ENCODE measurements at places on chromosomes 3 and 15.

DNA sequence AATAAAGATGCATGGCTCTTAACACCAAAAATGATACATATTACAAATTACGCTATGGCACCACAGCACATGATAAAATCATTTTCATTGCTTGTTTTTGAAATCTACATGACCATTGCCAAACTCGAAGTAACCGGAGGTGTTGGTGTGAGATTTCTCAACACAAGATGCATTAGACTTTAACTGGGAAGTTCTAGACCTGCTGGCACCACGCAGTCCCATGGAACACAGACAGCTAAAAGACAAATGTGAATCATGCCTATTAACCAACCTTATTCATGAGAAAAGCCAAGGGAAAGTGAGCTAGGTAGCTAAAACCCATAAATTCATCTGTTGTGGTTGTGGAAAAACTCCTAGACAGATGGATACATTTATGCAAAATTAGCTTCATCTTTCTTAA lies 595.4 kb downstream of the FOXP1 start:
- DNase-seq = no peak

DNA sequence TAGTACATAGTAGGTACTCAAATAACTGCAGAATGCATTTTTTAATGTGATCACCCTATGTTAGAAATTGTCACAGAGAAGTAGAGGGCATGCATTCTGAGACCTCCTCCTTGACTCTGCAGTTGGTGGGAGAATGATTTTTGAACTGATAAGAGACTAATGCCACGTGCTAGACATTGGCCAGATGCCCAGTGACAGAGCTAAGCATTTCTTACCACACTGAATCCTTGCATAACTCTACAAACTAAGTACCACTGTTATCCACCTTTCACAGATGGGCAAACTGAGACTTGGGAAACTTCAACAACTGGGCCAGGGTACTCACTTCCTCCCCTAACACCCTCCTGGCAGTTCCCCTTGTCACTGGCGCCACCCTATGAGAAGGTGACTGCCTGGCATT lies 33.5 kb upstream of the SPATA12 start:
- no peak for DNase-seq

DNA sequence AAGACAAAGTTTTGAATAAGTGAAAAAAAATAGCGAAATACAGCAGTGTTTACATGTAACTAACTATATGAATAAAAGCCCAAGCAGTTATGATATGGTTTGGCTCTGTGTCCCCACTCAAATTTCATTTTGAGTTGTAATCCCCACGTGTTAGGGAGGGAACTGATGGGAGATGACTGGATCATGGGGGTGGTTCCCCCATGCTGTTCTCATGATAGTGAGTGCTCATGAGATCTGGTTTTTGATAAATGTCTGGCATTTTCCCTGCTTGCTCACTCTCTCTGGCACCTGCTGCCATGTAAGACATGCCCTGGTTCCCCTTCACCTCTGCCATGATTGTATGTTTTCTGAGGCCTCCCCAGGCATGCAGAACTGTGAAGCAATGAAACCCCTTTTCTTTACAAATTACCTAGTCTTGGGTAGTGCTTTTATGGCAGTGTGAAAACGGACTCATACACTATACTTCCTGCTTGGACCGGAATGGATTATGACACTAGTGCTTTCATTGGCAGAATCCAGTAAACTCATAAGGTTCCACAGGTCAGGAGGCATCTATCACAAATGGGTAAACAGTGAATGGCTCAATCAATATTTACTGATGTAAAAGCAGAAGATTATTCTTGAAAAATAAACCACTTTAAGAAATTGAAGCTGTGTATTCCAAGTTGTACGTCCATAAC lies 192.1 kb downstream of the CBLB start:
- DNase-seq = peak; percentile 43

GRCh38 chr3:4536260-4536659 lies 43.1 kb downstream of the ITPR1 start:
- DNase-seq = no peak

GRCh38 chr3:50698269-50698668 lies 23.5 kb downstream of the DOCK3 start:
- no peak for DNase-seq

DNA sequence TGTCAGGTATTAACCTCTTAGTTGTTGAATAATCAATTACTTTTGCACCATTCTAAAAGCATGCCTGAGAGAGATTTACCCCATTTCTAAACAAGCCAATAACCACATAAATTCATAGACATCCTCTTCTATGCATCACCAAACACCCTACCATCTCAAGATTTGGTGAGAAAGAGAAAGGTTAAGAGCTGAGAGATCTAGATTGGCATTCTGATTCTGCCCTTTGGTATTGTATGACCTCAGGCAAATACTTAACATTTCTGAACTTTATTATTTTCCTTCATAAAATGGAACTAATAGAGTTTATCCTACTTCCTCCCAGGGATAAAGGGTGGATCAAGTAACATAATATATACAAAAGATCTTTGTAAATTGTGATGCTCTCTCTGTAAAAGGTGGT lies 146.5 kb upstream of the MME start:
- DNase-seq = no peak

DNA sequence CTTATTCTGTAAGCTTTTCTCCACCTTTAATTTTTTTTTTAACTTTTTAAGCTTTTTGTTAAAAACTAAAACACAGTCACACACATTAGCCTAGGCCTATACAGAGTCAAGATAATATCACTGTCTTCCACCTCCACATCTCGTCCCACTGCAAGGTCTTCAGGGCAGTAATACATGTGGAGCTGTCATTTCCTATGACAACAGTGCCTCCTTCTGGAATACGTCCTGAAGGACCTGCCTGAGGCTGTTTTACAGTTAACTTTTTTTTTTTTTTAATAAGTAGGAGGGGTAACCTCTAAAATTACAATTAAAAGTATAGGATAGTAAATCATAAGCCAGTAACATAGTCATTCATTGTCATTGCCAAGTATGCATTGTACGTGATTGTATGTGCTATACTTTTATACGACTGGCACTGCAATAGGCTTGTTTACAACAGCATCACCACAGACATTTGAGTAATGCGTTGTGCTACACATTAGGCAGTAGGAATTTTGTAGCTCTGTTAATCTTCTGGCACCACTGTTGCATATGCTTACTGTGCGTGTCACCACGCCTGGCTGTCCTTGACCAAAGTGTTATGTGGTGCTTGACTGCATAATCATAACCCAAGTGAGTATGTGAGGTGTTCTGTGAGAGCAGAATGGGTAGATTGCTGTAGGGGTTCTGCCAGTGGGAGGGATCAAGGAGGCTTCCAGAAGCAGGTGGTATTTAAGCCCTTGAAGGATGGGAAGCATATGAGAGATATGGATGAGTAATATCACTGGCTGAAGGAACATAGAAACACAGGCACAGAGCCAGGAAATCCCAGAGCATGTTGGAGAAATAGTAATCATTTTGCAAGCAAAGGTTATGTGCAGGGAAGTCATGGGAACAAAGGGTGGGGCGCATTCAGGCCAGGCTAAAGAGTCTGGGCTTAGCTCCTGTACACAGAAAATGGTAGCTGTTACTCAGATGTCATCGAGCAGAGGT lies 18.3 kb downstream of the FBXO22 start:
- no peak for DNase-seq

- DNase-seq = no peak
Observed at GRCh38 chr15:26028086-26028740, 165.1 kb upstream of the ATP10A start.

DNA sequence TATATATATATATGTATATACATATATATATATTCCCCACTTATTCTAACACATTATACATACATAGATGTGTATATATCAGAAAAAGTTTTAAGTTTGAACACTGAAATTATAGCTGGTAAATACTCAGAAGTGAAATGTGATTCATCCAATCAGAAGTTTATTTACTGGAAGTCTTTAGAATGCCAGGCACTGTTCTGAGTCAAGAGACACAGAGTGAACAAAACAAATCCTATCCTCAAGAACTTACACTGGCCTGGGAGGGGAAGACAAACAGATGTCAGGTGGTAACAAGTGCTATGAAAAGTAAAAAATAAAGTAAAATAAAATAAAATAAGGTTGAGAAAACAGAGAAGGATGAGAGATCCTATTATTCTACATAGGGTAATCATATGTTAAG lies 13.4 kb downstream of the DHX36 start:
- no peak for DNase-seq

GRCh38 chr3:64848822-64849221 lies 161.0 kb upstream of the ADAMTS9 start:
- DNase-seq = no peak

DNA sequence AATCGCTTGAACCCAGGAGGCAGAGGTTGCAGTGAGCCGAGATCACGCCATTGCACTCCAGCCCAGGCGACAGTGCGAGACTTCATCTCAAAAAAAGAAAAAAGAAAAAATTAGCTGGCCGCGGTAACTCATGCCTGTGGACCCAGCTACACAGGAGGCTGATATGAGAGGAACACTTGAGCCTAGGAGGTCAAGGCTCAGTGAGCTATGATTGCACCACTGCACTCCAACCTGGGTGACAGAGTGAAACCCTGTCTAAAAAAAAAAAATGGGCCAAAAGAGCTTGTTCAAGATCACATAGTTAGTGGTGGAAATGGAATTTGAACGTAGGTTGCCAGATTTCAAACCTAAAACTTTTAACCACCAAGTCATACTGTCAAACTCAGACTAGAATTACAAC lies 46.2 kb upstream of the PPP4R2 start:
- no peak for DNase-seq

DNA sequence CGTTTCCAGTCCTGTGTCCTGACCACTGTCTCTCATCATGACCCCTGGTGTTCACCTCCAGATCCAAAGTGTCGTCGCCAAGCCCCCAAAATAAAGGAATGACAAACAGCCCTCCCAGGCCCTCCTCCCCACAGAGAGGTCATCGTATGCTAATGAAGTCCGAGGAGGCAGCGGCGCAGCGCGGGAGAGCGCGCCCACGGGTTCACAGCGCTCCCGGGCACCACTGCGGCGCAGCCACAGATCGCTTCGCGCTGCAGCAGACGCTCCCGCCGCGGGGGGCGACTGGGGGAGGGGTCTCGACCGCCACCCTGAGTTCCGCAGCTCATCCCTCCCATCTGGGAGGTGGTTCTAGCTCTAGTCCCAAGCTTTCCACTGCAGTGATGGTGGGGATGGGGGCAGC lies 1.3 kb downstream of the DGKG start:
- DNase-seq = no peak

- no peak for DNase-seq
Observed at GRCh38 chr3:87973906-87974305, 84.9 kb downstream of the CGGBP1 start.

DNA sequence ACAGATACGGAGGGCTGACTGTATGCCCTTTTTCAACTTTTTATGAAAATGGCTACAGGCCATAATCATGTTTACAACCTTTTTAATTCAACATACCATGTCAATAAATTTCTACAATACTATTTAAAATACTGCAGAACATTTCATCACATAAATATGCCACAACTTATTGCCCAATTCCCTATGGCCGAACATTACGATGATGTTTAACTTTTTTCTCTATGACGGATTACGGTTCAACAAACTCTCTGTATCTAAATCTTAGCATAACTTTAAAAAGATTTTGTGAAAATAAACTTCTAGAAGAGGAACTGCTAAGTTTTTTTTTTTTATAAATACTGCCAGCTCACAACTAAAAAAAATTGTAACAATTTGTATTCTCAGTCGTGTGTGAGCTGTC lies 220.4 kb downstream of the OSBPL10 start:
- no peak for DNase-seq

GRCh38 chr3:143653935-143654334 lies 194.3 kb downstream of the SLC9A9 start:
- DNase-seq = no peak

DNA sequence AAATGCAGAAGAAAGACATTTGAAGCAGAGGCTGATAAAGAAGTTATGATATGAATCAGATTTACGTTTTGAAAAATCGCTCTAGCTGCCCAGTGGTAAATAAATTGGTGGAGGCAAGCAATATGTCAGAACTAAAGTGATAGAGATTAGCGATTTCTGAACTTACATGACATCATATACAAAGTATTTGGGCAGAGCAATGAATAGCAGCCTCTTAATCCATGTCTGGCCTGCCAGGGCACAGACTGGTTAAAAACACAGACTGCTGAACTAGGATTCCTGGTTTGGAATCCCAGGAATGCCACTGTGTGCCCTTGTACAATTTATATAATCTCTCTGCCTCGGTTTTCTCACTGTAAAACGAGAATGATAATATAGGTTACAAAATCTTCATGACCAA lies 243.1 kb upstream of the SETMAR start:
- no peak for DNase-seq

DNA sequence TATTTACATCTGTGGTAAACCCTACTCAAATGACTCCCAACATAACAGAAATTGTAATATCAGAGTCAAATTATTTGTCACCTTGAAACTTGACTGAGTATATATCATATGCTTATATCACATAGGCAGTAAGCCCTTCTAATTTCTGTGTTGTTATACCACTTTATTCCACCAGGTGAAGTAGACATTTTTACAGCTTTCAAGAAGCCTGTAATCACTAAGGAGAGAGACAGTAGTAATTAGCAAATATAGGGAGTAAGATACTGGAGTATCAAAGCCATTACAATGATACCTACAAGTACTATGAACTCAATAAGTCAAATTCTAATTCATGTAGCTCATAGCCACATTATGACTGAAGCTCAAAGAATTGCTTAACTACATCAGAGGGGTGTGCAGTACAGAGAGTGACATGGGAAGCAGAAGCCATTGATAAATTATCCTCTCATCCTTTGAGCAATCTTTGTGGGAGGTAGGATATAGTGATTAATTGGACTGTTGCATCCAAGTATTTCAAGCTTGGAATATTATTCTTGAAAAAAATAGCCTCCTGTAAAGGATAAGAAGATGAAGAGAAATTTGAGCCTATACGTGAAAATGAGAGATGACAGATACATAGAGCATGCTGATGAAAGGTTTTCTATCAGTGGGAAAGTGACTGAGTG lies 1005.9 kb downstream of the ZPLD1 start:
- no peak for DNase-seq

DNA sequence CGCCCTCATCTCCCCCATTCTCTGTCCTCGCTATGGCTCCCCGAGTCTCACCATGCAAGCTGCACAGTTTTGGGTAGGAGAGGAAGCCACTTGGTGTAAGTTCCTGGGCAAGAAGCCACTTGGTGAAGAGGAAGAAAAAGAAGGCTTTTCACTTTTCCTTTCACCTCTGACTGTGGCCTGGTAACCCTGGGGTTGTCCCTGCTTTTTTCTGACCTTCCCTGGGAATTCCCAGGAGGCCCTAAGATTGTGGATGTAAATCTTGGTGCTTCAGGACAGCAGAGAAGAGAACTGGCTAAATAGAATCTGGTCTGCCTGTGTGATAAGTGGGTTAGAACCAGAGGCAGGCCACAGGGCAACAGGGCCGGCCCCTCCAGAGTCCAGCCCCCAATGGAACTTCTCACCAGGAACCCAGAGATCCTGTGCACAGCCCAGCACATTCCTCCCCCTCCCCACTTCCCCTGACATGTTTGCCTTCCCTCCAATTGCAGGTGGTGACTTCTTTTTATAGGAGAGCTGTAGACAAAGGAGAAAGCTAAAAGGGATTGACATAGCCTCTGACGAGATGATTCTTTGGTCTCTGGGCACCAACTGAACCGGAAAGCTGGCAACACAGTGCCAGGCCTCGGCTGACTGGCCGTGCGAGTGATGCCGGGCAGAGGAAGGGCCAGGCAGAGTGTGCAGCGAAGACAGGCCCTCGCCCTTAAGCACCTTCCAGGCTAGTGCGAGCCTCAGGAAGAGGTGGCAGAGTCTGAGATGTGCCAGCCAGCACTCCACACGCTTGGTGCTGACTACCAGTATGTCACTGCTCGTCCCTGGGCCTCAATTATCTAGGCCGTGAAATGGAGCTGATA lies 19.4 kb upstream of the SKOR1 start:
- no peak for DNase-seq

GRCh38 chr15:70576696-70577095 lies 186.7 kb downstream of the UACA start:
- no peak for DNase-seq
